Osteoblast (primary cell): ENCODE measurements at places on chromosomes 6 and 20. TPM values are rescaled to one million over a fixed set of nuclear protein-coding genes. Genes with fewer than 3 reads are reported as not detected.

FERMT1 gene
- total RNA-seq: 2.1 and 2.5 TPM in 2 replicates

- H3K36me3 ChIP-seq: no peaks in the 10 kb centered on the region
- peak overlapping the region; percentile 77 for H3K4me3 ChIP-seq
- H3K27me3 ChIP-seq: no peaks in the 10 kb centered on the region
Measured at GRCh38 chr6:26033941-26034354, 53.3 kb upstream of the HFE start.

GRCh38 chr6:13763740-13764381 is 50.5 kb downstream of the MCUR1 start:
- H3K27ac ChIP-seq: no peak overlapping the region
- H3K4me1 ChIP-seq: peaks cover 47% of the 10 kb centered on the region
- no peaks in the 10 kb centered on the region for H3K36me3 ChIP-seq
- DNase-seq: no peak

DNA sequence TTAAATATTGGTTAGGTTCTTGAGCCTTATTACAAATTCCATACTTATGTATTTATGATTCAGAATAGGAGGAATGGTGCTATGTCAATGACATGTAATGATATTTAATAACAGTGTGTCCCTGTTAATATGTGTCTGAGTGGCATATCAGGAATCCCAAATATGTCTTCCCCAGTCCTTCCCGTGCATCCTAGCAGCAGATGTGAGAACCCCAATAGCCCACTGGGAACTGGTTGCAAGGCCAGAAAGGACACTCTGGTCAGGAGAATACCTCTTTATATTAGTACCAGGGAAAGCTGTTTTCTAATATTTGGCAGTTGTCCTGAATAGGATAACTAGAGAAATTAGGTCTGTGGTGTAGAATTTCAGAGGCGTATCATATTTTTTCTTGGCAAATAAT is 159.1 kb upstream of the PDE7B start:
- H3K4me3 ChIP-seq: no peak overlapping the region
- H3K27me3 ChIP-seq: no peaks in the 10 kb centered on the region
- no peak overlapping the region for H3K27ac ChIP-seq
- peaks cover 2% of the 10 kb centered on the region for H3K4me1 ChIP-seq
- no peaks in the 10 kb centered on the region for H3K36me3 ChIP-seq
- no peak for DNase-seq

- H3K4me3 ChIP-seq: no peak overlapping the region
- H3K27me3 ChIP-seq: no peaks in the 10 kb centered on the region
- H3K4me1 ChIP-seq: peaks cover 71% of the 10 kb centered on the region
- DNase-seq: no peak
Measured at GRCh38 chr20:50514750-50515149, 4.6 kb downstream of the PTPN1 start.

ACSS1 gene
- total RNA-seq: 1.4 and 2.1 TPM in 2 replicates

DNA sequence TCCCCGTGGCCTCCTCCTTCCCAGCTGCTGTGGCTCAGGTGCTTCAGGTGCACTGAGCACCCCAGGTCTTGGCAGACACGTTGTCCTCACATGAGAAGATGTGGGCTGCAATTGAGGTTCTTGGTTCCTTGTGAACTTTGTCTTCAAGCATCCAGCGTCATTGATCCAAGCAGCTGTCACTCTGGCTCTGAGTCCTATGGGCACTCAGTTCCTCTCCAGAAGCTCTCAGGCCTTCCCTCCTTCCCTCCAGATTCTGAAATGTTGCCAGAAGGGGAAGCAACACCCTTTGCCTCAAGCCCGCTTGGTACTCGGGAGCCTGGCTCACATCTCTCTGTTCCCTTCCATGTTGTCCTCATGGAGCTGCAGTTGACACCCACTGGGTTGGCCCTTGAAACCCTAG is 8.4 kb upstream of the MRGBP start:
- H3K27ac ChIP-seq: no peak overlapping the region
- no peaks in the 10 kb centered on the region for H3K36me3 ChIP-seq
- no peaks in the 10 kb centered on the region for H3K4me1 ChIP-seq
- peaks cover 21% of the 10 kb centered on the region for H3K27me3 ChIP-seq

PACSIN1 gene
- total RNA-seq: not detected in 2 replicates

- H3K36me3 ChIP-seq: no peaks in the 10 kb centered on the region
- peaks cover 28% of the 10 kb centered on the region for H3K4me1 ChIP-seq
- peak overlapping the region; percentile 27 for H3K27ac ChIP-seq
- H3K4me3 ChIP-seq: no peak overlapping the region
- no peak for DNase-seq
Measured at GRCh38 chr20:45066372-45066771, 34.6 kb downstream of the KCNS1 start.

SIRPD gene
- not detected in 2 replicates for total RNA-seq

DNA sequence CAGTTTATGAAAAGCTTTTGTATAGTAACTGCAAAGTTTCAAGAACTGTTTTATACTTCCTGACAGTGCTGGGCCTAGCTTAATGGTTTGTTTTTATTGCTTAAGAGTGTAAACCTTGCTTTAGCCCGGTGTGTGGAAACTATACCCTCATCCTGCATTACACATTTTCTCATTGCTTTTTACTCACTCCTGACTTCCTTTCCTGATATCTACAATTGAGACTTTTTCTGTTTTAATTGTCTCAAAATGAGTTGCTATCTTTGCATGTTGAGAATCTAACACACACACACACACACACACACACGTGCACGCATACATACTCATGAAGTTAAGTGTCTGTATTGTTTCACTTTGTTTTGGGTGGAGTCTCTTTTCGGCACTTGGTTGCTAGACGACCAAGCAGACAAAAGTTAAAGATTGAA is 16.7 kb downstream of the BMP2 start:
- H3K4me1 ChIP-seq: no peaks in the 10 kb centered on the region
- no peaks in the 10 kb centered on the region for H3K36me3 ChIP-seq
- no peak overlapping the region for H3K4me3 ChIP-seq
- DNase-seq: no peak

SGK2 gene
- under 0.01 and 0.29 TPM in 2 replicates for total RNA-seq

GRCh38 chr6:109172101-109172746 is 76.9 kb downstream of the CEP57L1 start:
- no peak overlapping the region for H3K4me3 ChIP-seq
- no peaks in the 10 kb centered on the region for H3K36me3 ChIP-seq
- H3K27me3 ChIP-seq: no peaks in the 10 kb centered on the region

- DNase-seq: no peak
- no peak overlapping the region for H3K4me3 ChIP-seq
- H3K4me1 ChIP-seq: peaks cover 12% of the 10 kb centered on the region
- H3K27ac ChIP-seq: no peak overlapping the region
Measured at GRCh38 chr6:7784248-7784647, 58.3 kb downstream of the BMP6 start.

DNA sequence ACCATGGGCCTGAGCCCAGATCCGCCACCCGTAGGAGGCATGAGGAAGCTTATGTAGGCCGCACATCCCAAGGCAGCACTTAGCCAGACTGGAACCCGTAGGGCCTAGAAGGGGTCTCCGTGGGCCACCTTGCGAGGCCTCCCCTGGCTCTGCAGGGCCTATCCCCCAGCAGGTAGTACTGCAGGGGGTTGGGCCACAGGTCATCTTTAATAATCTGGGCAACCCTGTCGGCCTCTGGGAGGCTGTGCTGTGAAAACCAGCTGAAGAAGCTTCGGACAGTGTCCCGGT is 18.5 kb downstream of the PLAGL2 start:
- H3K27ac ChIP-seq: peak overlapping the region; percentile 61
- H3K4me3 ChIP-seq: peak overlapping the region; percentile 80
- DNase-seq: no peak
- H3K27me3 ChIP-seq: no peaks in the 10 kb centered on the region

SLPI gene
- 1.4 and 2.1 TPM in 2 replicates for total RNA-seq

- no peak overlapping the region for H3K4me3 ChIP-seq
- no peaks in the 10 kb centered on the region for H3K36me3 ChIP-seq
- no peaks in the 10 kb centered on the region for H3K4me1 ChIP-seq
Measured at GRCh38 chr6:33171880-33172687, 20.2 kb downstream of the COL11A2 start.

GRCh38 chr6:167266830-167267555 is 24.1 kb upstream of the UNC93A start:
- H3K27ac ChIP-seq: no peak overlapping the region
- no peak for DNase-seq
- H3K4me1 ChIP-seq: no peaks in the 10 kb centered on the region
- no peak overlapping the region for H3K4me3 ChIP-seq
- H3K27me3 ChIP-seq: no peaks in the 10 kb centered on the region
- no peaks in the 10 kb centered on the region for H3K36me3 ChIP-seq

- no peak for DNase-seq
- H3K4me1 ChIP-seq: peaks cover 8% of the 10 kb centered on the region
- no peak overlapping the region for H3K27ac ChIP-seq
- H3K36me3 ChIP-seq: peaks cover 29% of the 10 kb centered on the region
- no peaks in the 10 kb centered on the region for H3K27me3 ChIP-seq
Measured at GRCh38 chr6:138945354-138945753, 42.7 kb downstream of the REPS1 start.

DNA sequence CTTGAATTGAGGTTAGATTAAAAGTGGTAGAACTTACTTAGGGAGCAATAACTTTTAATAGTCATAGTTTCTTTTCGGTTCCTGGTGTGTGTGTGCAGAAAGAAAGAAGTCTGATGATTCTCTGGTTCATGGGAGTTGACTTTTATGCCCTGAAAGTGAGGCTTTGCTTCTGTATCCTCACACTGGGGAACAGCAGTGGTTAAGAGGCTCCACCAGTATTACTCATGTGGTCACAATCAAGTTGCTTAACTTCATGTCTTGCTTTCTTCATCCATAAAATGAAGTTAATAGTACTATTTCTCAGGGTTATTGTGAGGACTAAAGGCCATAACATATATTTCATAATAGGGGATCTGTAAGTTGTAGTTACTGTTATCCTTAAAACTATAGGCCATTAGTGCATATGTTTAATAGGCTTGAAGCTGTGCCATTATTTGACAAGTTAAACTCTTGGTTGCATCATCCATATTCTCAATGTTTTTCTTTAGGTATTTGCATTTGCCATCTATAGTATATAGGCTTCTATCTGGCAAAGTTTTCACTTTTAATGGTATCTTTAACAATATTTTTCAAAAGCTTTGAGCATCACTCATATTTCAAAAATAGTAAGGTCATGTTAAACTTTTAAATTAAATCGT is 262.4 kb downstream of the PLCB1 start:
- no peaks in the 10 kb centered on the region for H3K27me3 ChIP-seq
- no peak overlapping the region for H3K27ac ChIP-seq
- no peak for DNase-seq
- no peaks in the 10 kb centered on the region for H3K36me3 ChIP-seq
- no peak overlapping the region for H3K4me3 ChIP-seq
- peaks cover 5% of the 10 kb centered on the region for H3K4me1 ChIP-seq

- no peak for DNase-seq
- peaks cover 67% of the 10 kb centered on the region for H3K27me3 ChIP-seq
- H3K4me1 ChIP-seq: no peaks in the 10 kb centered on the region
- H3K4me3 ChIP-seq: no peak overlapping the region
- H3K27ac ChIP-seq: no peak overlapping the region
- H3K36me3 ChIP-seq: no peaks in the 10 kb centered on the region
Measured at GRCh38 chr20:63017826-63018411, 11.2 kb upstream of the BHLHE23 start.

C6orf58 gene
- under 0.01 TPM in 1 of 2 replicates, not detected in the other for total RNA-seq

- DNase-seq: no peak
- no peak overlapping the region for H3K4me3 ChIP-seq
- H3K4me1 ChIP-seq: peaks cover 5% of the 10 kb centered on the region
- no peaks in the 10 kb centered on the region for H3K36me3 ChIP-seq
- no peaks in the 10 kb centered on the region for H3K27me3 ChIP-seq
Measured at GRCh38 chr6:122604676-122605075, 5.5 kb upstream of the PKIB start.

DNA sequence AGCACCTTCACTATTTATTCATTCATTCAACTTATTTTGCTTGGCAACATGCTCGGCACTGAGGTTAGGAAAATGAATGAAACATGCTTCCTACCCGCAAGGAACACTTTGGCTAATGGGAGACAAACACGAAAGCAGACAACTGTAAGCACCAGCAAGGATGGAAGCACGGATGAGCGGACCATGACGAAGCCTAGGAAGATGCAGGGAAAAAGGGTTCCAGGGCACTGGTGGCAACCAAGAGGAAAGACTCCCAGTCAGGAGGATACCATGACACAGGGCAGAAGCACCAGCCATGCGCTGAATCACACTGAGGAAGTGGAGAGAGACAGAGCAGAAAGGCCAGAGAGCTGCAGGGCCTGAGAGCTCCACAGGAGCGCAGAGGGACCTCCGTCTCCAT is 9.8 kb downstream of the PDE10A start:
- H3K4me3 ChIP-seq: peak overlapping the region; percentile 39
- H3K27me3 ChIP-seq: peaks cover 3% of the 10 kb centered on the region
- H3K4me1 ChIP-seq: peaks cover 12% of the 10 kb centered on the region
- peak overlapping the region; percentile 38 for H3K27ac ChIP-seq

DNA sequence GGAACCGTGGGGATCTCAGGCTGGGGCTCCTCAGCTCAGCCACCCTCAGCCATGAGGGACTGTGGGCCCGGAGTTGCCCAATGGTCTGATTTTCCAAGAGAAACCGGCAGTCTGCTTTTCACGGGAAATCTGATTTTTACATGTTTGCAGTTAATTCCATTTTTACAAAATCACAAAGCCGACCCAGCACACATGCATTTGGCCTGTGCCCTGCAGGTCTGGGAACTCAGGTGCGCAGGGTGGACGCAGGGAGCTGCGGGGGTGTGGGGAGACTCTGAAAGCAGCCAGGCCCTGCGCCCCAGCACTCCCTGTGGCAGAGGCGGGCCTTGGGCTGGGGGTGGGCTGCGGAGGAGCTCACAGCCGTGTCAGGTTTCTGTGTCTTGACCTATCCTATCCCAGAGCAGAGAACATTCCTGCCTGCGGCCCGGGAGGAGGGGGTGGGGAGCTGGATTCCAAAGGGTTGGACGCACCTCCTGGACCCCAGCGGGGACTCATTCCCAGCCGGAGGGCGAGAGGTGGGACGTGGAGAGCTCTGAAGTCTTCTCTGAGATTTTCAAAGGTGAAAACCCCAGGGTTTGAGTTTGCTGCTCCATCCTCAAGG is 60.6 kb downstream of the ADNP start:
- no peaks in the 10 kb centered on the region for H3K36me3 ChIP-seq
- peak; percentile 73 for DNase-seq
- no peaks in the 10 kb centered on the region for H3K4me1 ChIP-seq

CST4 gene
- not detected in 2 replicates for total RNA-seq

- no peak overlapping the region for H3K27ac ChIP-seq
- H3K4me1 ChIP-seq: peaks cover under 1% of the 10 kb centered on the region
- no peak overlapping the region for H3K4me3 ChIP-seq
Measured at GRCh38 chr6:17892097-17892686, 95.2 kb downstream of the KIF13A start.

BMP5 gene
- total RNA-seq: 0.36 and 0.59 TPM in 2 replicates

GPX5 gene
- total RNA-seq: not detected in 2 replicates
